NB4 (cell line): ENCODE measurements at places on chromosomes 6 and 20.

DNA sequence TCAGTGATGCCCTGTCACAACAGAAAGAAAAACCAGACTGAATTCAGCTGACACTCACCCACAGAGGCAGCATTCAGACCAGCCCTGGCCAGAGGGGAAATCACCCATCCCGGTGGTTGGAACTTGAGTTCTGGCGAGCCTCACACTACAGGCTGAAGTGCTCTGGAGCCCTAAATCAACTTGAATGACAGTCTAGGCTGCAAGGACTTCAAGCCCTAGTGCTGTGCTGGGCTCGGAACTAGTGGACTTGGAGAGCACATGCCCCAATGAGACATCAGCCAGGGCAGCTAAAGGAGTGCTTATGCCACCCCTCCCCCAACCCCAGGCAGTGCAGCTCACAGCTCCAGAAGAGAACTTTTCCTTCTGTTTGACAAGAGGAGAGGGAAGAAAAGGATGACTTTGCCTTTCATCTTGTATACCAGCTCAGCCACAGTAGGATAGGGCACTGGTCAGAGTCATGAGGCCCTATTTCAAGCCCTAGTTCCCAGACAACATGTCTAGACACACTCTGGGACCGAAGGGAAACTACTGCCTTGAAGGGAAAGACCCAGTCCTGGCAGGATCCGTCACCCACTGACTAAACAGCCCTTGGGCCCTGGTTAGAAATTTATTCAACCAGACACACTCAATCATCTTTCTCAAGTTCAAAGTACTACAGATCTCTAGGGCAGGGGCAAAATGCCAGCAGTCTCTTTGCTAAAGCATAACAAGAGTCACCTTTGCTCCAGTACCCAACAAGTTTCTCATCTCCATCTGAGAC lies 43.2 kb upstream of the PNRC1 start:
- no peak for DNase-seq

DNA sequence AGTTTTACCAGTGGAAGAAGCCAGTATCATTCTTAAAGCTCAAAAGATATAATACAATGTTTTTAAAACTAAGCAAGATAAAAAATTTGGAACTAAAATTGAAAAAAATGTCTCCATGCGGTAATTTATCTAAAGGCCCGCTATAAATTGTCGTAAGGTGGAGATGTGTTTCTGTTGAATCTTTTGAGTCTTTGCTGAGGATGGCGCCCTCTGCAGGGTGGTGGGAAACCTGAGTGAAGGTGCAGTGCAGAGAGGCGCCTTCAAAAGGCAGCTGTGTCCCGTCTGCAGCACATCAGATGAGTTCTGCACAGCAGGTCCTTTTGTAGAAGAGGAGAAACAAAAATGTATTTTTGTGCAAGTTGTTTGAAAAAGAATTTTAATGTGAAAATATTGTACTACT lies 29.4 kb upstream of the KIF25 start:
- peak; percentile 26 for DNase-seq

DNA sequence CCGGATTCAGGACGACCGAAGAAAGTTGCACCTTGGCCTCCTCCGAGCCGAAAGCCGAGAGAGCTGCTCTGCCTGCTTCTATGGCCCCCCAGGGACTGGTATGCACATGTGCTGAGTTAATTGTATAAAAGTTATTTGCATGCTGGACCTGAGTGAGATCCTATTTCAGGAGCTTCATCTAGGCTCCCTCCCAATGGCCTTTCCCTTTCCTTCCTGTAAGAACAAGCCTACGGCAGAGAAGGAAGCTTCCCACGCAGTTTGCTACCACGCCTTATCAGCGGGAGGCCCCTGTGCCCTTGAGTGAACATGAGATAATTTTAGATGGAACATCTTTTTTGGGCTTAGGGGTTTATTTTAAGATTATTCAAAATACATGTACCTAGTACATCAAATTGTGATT lies 65.9 kb downstream of the RIN2 start:
- no peak for DNase-seq

- no peak for DNase-seq
Observed at GRCh38 chr6:120511712-120512111, 822.6 kb downstream of the TBC1D32 start.

DNA sequence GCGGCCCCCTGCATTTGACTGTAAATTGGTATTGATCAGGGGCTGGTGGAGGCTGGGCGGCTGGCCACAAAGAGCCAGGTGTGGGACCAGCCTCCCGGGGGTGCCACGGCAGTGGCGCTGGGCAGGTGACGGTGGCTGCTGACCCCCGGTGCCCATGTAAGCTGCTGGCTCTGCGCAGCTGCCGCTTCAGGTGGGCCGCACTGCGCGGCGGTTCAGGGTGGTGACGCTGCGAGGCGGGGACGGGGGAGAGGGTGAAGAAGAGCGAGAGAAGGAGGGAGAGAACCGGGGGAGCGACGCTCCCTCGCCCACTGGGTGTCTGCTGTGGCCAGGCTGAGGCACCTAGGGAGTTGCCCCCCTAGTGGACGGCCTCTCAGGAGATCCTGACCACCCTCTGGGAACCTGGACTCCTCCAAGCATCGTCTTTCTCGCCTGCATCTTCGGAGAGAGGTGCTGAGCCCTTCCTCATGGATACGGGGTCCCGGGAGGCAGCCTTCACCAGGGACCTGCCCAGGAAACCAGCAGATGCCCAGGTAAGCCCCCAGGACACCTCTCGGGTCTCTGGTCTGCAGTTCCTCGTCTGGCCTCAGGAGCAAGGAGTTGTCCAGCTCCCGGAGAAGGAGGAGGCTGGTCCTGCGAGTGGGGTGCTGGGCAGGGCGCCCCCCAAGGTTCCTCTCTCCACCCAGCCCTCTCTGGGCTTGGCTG lies 77.5 kb upstream of the GATA5 start:
- no peak for DNase-seq

GRCh38 chr6:64890609-64891008 lies 816.4 kb downstream of the EYS start:
- no peak for DNase-seq

- DNase-seq = no peak
Observed at GRCh38 chr20:31355981-31356380, 12.4 kb upstream of the DEFB118 start.

DNA sequence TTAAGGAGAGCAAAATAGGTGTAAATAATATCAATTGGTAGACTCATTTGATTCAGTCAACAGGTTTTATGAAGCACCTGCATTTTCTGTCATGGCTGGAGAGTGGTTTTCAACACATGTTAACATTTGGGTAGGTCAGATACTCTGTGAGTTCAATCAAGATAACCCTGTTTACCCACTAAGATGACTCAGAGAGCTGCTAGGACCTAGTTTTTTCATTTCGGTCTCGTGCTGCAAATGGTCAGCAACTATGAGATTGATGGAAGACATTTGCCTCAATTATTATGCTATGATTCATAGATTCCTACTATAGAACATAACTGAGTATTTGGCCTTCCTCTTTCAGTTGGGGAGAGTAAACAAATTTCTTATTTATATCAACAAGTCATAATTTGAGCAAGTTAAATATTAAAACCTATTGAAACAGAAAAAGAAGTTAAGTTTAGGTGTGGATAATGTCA lies 391.4 kb upstream of the CITED2 start:
- DNase-seq = peak; percentile 37

DNA sequence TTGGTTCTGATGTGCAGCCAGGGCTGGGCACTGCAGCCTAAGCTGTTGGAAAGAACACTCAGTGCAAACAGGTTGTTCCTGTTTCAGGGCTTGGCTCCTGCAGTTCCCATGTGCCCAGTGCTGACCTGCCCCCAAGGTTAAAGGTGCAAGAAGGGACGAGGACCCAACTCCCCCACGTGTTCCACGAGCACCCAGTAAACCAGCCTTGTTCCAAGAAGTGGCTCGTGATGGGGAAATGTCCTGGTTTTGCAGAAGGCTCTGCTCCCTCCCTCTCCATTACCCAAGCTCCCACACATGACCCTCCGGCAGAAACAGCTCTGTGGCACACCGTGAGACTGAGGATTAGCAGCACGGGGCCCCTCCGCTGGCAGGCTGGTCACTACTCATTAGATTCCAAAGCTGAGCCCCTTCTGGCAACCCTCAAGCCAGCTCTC lies 9.4 kb downstream of the ACSS1 start:
- no peak for DNase-seq

- DNase-seq = peak; percentile 94
Observed at GRCh38 chr6:108635505-108636226, 74.9 kb downstream of the FOXO3 start.

DNA sequence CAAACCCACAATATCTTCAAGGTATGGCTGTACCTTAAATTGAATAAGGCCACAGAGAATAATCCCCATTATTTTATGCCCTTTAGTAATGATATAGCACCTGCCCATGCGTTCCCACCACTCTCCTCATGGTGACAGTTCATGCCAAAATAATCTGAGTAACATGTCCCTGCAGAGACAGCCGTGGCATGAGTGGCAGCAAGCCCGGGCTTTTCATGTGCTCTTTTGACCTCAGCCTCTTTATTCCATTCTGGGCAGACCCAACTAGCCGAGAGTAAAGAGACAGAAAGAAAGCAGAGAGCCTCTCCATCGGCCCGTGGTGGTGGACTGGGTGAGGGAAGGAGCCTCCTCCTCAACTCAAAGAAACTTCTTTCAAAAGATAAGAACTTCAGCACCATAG lies 19.9 kb upstream of the POPDC3 start:
- no peak for DNase-seq

DNA sequence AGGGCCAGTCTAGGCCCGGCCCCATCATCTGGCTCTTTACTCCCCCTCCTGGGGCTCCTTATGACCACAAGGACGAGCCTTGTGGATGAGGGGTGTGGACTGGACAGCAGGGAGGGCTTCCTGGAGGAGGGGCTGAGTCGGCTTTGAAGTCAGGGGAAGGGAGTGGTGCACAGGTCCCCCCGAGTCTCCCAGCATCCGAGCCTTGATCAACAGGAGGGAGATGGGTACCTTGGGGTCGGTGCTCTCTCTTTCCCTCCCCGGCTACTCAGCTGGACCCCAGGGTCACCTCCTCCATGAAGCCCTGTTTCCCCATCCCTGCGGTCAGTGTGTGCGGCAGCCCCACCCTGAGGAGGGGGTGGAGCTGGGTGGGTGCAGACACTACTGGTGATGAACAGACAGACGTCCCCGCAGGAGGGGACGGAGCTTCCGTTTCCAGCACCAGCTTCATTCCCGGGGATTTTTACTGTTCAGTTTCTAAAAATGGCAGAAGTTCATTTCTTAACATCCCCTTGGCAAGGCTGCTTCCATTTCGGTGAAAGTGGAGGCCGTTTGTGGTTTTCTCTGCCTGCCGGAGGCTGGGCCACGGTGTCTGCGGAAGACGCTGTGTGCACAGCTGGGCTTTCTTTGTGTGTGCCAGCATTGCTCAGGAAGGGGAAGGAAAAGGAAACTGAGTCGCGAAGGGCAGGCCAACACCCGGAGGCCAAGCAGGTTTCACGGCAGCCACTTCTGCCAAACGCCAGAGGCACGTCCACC lies 19.6 kb downstream of the NTSR1 start:
- DNase-seq = peak; percentile 97

DNA sequence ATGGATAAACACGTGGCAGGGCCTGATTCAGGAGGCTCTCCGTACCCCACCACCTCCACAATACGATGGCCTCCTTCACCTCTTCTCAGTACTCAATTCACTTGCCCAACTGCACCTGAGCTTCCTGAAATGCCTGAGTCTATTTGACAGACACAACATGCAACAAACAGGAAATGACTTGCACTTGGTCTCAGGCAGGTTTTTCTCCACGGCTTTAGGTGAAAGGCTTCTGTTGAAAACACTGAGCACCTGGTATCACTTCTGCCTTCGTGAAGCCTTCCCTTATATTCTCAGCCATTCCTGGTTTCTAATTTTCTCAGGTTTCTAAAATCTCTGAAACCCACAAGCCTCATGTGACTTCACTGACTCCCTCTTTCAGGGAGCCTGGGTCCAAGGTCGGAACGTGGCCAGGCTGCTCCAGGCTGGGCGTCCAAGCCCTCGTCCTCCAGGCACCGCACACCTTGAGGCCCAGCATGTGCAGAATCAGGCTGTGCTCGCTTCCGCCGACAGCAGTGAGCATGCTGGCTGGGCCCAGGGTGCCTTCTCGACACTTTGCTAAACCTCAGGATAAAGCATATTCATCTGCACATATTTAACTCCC lies 34.7 kb downstream of the TAF4 start:
- no peak for DNase-seq

DNA sequence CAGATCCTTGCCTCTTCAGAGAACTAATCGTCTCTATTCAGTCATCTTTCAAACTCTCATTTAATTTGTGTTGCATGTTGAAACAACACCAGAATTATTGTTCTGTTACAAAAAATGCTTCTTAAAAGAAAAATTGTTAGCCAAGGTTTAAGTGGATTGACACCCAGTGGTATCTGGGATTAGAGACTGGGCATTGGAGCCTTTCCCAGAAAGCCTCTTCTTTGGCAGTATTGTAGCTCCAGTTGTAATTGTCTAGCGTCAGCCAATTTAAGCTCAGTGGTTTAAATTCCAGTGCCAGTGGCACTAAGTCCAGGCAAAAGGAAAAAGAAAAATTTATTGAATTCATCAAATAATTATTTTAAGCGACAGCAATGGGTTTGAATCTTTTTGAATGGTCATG lies 801 bp downstream of the CCDC28A start:
- no peak for DNase-seq

GRCh38 chr6:15384901-15385300 lies 139.0 kb downstream of the JARID2 start:
- no peak for DNase-seq

GRCh38 chr6:92433911-92434310 lies 985.4 kb downstream of the EPHA7 start:
- no peak for DNase-seq

GRCh38 chr20:63270606-63271325 lies 1.8 kb upstream of the ARFGAP1 start:
- DNase-seq = peak; percentile 26

DNA sequence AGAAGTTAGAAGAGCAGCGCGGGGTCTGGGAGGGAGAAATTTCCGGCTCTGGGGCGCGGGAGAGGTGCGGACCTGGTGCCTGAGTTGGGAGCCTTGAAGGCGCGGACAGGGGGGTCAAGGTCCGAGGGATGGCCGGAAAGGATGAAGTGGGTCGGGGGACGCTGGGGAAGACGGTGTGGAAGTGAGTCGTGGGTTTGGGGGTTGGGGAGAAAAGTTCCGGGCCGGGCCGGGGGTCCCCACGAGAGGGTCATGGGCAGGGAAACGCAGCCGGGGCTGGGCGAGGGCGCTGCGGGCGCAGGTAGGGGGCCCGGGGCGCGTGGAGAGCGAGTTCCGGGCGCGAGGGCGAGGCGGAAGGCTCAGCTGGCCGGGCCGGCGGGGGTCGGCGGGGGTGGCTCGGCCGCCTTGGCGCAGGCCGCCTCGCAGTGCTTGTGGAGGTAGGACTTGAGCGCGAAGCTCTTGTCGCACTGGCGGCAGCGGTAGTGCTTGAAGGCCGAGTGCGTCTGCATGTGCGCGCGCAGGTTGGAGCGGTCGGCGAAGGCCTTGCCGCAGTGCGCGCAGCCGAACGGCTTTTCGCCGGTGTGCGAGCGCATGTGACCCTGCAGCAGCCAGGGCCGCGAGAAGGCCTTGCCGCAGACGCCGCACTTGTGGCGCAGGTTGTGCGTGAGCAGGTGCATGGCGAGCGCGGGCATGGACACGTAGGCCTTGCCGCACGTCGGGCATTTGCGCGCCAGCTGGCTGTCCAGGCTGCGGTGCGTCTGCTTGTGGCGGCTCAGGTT lies 10.5 kb upstream of the SRXN1 start:
- no peak for DNase-seq
